GM03348 (cell line): ENCODE measurements at places on chromosomes 3 and 15.

GRCh38 chr15:41620536-41621199 is 39.5 kb upstream of the MGA start:
- no peak for DNase-seq

DNA sequence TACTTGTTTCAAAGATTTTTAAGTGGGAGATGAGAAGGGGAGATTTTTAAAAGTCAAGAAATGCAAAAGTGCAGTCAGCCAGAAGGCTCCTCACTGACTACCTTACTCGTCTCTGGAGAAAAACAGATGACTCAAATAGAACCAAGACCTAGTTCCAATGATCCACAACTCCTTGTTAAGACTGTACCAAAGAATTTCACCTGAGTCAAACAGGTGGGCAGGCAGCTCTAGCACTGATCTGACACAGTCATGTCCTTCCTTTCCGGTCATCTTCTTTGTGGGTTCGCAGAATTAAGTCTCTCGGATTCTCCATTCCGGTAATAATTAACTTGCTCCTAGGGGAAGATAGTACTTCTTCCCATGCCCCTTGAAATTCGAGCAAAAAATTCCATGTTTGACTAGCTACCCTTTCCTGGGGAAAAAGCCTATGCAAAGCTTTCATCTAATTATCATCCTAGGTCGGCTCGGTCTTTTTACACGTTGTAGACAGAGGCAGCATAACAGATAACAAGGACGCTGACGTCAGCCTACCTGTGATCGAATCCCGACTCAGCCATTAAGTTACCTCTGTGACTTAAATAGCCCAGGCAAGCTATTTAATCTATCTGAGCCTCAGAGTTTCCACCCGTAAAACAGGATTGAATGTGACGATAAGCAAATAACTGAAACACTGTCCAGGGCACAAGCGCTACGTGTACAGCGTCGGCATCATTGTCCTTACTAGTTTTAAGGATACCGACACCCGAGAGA is 758 bp downstream of the SELENOK start:
- DNase-seq, result no peak

DNA sequence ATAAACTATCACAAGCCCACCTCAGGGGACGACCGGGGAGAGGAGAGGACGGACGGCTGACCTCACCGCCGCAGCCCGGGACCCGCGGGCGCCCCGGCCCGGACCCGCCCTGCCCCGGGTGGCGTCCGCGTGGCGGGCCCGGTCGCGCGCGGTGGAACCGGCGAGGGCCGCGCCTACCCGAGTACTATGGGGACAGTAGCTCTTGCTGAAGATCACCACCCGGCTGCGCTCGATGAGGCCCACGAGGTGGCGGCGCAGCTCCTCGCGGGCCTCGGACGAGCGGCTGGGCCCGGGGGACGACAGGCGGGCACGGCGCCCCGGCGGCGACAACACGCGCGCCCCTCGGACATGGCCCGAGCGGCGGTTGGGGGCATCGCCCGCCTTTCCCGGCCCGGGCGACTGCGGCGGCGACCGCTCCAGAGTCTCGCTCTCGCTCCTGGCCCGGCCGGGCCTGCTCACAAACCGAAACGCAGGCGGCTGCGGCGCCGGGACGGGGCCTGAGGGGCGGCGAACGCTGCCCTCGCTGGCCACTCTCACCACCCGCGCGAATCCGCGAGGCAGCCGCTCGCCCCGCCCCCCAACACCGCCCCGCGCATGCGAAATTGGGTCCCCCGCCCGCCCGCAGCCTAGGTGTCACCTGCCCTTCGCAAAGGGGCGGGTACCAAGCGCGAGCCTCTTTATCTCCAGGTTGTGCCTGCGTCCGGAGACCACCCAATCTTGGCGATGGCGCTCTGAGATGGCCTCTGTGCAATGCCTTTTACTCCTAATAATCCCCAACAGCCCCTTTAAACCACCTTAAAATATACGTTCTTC is at the start of gene TXNRD3:
Gene TXNRD3, minus strand, starts transcription at position 554 of the 813 bp plus-strand sequence.
- peak; percentile 96 for DNase-seq

GRCh38 chr3:12903000-12903800 is 61.8 kb upstream of the RPL32 start:
- DNase-seq, result no peak

GRCh38 chr3:74897006-74897405 is 282.5 kb upstream of the CNTN3 start:
- DNase-seq, result peak; percentile 24

DNA sequence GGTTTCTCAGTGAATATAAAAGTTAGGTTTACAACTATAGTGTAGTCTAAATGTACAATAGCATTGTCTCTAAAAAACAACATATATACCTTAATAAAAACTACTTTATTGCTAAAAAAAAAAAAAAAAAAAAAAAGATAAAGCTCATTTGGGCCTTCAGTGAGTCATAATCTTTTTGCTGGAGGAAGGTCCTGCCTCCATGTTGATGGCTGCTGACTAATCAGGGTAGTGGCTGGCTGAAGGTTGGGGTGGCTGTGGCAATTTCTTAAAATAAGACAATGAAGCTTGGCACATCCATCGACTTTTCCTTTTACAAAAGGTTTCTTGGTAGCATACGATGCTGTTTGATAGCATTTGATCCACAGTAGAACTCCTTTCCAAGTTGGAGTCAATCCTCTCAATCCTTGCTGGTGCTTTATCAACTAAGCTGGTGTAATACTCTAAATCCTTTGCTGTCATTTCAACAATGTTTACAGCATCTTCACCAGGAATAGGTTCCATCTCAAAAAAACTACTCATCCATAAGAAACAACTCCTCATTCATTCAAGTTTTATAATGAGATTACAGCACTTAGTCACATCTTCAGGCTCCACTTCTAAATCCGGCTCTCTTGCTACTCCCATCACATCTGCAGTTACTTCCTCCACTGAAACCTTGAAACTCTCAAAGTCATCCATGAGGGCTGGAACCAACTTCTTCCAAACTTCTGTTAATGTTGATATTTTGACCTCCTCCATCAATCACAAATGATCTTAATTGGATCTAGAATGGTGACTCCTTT is 13.3 kb downstream of the ZNF280D start:
- DNase-seq, result no peak

DNA sequence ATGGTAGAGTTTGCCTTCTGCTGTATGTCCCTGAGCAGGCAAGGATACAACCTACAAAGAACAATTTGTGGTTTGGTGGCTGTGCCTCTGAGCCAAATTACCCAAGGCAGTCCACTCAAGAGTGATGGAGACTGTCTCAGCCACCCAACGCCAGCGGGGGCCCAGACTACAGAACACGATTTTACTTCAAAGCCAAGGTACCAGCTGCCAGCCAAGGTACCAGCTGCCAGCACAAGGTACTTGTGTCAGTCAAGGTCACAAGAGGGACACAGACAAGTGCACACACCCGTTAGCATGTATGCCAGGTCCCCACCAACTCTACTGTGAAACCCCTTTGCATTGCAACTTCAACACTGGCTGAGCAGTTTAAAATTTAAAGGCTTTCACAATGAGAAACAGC is 23.5 kb downstream of the COLQ start:
- DNase-seq, result no peak

- DNase-seq, result no peak
Measured at GRCh38 chr3:157540656-157541055, 37.4 kb upstream of the VEPH1 start.

DNA sequence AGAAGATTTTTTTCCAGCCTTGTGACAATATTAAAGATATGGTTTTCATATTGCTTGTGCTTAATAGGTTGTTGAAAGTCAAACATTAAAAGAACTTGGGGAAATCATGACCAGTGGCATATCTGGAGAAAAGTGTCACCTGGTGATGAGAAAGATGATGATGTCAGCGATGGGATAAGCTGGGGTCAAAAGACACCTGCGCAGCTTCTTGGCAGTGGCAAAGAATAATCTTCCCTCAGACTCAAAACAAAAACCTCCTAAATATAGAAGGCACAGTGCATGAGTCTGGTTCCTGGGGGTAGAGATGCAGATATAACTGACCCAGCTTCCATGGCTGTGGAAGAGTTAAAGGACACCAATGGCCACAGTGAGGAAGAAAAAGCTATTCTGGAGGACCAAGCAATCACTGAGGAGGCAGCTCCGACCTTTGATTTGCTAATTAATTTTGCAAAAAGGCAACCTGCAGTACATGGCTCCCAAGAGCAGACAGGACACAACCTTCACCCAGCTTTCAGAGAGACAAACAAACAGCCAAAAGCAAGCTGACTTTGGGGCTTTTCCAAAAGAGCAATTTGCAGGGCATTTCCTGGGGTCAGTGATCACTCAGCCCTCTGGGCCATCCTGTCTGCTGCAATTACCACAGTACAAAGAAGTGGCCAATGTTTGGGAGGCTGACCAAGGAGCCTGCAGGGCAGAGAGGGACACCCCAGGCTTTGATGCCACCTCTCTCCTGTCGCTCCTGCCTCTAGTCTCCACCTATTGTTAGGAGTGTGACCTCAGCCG is 17.6 kb upstream of the SEMA5B start:
- DNase-seq, result no peak

DNA sequence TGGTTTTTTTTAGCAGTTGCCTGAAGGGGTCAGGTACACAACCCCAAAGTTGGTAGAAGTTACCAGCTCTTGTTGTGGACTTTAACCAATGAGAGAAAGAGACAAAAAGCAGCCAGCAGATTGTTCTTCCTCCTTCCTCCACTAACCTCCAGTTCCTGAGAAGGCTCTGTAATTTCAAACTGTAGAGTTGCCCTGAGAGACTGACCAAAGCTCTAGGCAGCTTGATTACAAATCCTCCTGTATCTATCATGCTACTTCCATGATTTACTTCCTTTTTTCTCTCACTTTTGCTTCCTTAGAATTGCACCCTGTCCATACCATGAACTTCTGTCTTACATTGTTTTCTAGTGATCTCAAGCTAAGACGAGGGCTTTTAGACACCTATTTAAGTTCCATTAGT is 29.2 kb downstream of the NSUN3 start:
- DNase-seq, result no peak

DNA sequence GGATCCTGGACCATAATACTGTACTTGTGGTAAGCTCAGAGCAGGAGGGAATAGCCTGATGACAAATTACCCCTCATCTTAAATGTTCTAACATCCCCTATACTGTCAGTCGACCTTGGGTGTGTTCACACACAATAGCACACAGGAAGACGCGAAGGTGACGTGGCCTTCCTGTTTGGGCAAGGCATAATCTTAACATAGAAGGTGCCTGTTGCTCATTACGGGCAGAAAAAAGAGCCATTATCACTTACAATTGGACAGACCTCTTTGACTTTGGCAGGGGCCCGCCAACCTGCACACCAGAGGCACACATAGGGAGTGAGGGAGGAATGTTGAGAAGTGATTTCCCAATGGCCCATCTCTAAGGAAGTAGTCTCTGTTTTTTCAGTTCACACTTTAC is 144.2 kb downstream of the ANO10 start:
- DNase-seq, result no peak

DNA sequence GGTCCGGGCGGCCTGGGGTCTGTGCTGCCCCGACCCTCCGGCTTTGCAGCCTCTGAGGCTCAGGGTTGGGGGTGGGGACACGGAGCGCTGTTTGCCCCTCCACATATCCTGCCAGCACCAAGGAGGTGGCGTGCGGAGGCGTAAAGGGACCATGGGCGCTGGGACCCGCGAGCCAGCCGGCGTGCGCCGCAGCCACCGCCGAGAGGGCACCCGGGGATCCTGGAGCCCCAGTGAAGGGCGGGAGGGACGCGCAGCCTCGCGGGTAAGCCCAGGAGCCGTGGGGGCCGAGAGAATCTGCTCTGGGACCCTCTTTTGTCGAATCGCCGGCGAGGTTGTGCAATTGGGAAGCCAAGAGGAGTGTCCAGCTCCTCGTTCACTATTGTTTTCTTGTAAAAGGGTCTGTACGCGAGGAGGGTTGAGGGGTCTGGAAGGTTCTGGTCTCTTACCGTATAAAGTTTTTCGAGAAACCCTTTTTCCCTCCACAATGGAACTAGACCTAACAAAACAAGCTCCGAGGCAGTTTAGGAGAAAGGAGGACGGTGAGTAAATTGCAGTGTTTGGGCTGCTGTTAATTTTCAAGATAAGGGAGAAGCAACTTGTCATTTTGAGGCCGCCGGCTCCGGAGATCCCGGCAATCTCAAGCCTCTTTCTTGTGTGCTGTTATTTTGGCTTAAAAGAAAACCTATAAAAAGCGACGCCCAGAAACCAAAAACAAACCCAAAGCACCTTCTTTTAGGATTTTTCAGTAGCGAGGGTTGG is 29.9 kb upstream of the ST3GAL6 start:
- peak; percentile 47 for DNase-seq

- DNase-seq, result peak; percentile 55
Measured at GRCh38 chr15:30859091-30859874, 44.4 kb upstream of the FAN1 start.

DNA sequence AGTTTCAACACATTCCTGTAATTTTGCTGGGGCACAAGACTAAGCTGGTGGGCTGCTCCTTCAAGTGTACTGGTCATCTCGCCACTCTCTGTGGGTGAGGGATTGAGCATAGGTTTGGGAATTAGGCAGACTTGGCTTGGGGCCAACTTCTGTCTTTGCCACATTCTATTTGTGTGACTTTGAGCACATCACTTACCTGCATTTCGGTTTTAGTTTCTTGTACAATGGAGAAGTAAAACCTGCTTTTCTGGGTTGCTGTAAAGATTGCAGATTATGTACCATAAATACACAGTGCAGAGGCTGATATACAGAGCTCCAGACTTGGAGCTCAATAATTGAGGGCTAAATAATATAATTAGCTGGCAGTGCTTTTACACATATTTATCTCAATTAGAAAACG is 162.1 kb downstream of the C3orf38 start:
- DNase-seq, result no peak

DNA sequence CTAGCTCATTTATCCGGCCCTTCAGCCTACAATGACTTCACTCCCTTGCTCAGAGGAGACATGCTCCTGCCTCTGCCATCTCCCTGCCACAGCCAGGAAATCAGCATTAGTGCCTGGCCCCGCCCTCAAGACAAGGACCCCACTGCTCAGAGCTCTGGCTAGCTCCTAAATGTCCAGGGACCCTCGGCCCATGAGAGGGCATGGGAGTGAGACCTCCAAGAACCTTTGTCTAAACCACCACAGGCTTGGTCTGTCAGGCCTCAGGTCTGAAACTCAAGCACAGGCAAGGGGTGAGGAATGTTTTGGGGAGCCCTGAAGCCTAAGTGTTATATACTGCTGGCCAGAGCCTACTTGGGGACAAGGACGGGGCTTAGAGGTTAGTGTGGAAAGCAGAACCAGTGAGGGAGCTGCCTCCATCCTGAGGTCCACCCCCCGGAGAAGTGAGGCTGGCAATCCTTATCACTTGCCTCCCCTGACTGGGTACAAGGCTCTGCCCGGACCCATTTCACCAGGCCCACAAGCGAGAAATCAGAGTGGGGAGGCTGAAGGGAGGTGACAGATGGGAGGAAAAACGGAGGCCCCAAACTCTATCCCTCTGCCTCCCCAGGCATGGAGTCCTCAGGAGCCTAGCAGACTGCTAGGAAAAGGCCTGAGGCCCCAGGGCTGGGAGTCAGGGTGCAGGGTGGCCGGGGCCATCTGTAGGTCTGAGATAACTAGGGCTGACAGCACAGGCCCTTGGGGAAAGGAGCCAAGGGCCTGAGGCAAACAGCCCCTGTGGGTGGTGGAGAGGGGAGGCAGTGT is 18.8 kb downstream of the SHF start:
- no peak for DNase-seq
